Stimulated activated CD4-positive, alpha-beta T cell treated with anti-CD3 and anti-CD28 coated beads, Interleukin-4, amount 100 ng/mL, for 48 hours (primary cell): ENCODE measurements at places on chromosomes 1 and 21.

DNA sequence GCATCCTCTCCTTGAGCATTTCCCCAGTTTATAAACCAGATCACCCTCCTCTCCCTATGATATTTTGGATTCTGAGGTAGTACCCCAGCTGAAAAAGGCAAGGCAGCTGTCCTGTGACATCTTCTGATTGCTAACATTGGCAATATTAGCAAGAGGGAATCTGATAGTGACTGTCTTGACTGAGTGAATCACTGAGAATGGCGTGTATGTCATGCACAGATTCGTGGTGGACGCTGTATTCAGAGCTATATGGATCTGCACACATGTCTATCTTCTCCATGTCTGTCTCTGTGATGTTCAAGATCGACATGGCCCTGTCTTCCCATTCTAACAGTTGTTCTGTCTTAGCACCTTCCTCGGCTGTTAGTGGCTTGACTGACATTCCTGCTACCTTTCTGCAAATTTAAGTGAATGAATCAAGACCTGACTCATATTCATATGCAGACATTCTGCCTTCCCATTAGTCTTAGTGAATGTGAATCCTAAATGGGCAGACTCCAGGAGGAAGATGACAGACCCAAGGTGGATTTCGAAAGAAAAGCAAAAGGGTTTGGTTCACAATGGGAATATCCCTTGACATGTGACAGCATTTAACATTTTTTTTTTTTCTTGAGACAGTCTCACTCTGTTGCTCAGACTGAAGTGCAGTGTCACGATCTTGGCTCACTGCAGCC, 97.7 kb downstream of the PGBD5 start:
- no peak for DNase-seq

GRCh38 chr1:230797376-230797920, 50.3 kb downstream of the CAPN9 start:
- DNase-seq: no peak

GRCh38 chr1:178530037-178530402, 17.1 kb downstream of the TEX35 start:
- no peak for DNase-seq

- no peak for DNase-seq
These were observed 49.6 kb upstream of the ATP1A1 start for GRCh38 chr1:116323491-116323890.

GRCh38 chr1:102758418-102758817, 349.9 kb downstream of the COL11A1 start:
- no peak for DNase-seq

DNA sequence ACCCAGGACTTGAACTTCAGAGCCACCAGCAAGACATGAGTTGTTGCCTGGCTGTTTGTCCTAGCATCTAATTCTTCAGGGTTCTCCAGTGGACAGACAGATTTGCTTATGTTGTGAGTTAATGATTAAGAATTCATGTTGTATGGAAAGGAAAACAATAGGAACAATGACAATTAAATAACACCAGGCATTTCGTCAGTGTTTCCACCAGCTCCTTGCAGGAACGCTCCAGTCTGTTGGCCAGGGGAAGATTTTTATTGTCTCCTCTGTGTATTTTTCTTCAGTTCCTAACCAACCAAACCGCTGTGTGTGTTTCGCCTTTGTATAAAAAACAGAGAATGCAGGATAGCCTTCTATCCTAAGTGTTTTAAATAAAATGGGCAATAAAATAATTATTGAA, 64.4 kb upstream of the PTGFR start:
- DNase-seq: no peak

- DNase-seq: no peak
These were observed 10.7 kb downstream of the RORC start for GRCh38 chr1:151820940-151821339.

DNA sequence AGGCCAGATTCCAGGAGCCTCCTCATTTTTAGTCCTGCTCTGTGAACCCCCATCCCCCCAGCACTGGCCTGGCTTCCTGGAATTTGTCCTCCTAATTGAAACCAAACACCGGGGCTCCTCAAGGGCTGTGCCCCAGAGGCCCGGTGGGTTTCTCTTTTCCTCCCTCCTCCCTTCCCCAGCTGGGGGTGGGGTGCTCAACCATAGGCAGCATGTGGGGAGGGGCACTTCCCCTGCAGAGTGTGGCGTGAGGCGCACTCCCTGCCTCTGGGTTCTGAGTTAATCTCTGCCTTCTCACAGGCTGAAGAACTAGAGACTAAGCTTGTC, 67.5 kb upstream of the ACOT11 start:
- no peak for DNase-seq

DNA sequence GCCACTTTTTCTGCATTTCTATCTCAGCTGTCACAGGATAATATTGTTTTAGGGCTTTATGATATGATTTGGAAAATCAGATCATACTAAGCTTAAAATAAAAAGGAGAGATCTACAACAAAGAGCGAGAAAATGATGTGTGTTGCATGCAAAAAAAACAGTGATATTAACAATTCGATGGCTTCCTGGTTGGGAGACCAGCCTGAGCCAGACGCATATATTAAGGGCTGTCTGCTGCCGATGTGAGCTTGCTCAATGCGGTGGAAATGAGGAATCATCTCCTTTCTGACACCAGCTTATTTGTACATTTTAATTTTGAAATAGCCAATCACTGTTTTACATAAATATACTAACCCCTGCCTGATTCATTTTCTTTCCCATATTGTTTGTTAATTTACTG, 862.6 kb downstream of the USP25 start:
- no peak for DNase-seq

DNA sequence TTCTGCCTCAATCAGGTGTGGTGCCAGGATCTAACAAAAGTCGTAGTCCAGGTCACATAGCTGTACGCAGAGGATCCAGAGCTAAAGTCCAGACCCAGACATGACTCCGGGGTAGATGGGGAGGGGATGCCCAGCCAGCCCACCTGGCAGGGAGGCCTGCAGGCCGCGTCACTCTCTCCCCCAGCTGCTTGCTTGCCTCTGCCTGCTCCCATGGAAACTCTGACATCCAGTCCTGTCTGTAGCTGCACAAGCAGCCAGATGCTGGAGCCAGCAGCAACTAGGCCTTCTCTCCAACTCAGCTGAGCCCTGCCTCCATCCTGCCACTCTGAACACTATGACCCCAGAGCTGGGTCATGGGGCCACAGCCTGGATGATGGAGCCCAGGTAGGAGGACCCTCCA, 8.1 kb downstream of the COL8A2 start:
- no peak for DNase-seq

DNA sequence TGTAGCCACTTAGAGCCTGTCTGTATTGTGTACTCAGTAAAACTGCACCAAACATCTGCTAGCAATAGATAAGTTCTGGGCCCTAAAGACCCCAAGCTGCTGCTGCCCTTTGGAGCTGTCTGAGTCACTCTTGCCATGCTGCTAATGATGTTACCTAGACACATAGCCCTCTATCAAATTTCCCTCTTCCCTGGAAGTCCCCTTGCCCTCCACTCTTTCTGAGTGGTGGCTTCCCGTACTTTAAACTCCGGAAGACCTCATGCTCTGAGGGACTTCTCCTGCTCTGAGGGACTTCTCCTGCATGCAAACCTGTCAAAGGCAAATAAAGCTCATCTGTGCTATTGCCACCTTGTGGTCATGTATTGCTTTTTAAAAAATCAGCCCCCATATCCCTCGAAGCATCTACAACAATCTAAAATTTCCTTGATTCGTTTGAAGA, 34.0 kb downstream of the FH start:
- no peak for DNase-seq

DNA sequence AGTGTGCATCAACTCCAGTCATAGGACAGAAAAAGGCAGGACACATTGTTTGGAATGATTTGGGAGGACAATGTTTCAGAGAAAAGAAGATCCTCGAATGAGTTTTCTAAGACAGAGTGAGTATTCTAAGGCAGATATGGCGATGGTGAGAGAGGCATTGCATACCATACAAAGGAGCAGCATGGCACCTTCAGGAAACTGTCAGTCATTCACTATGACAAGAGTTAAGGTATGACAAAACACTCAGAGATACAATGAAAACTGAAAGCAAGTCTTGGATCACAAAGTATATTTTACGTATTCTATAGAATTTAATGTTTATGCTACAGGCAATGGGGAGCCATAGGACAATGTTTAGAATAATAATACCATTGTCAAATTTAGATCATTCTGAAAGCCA, 337.4 kb upstream of the LYPLAL1 start:
- no peak for DNase-seq

DNA sequence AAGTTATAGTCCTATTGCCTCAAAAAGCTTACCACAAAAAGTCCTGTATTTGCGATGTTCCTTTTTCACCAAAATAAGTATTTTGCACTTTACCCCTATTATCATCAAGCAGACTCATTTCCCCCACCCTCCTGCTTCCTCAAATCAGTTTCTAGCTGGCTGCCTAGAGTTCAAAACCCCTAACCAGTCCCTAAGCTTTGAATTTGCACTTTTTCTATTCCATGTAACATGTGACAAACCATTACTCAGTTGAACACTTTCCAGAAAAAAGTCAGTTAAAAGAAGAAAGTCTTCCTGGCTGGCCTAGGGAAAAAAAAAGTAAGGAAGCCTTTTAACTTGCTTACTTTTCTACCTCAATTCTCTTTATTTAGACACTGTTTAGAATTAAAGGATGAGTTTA, 8.2 kb downstream of the CEP170 start:
- no peak for DNase-seq

DNA sequence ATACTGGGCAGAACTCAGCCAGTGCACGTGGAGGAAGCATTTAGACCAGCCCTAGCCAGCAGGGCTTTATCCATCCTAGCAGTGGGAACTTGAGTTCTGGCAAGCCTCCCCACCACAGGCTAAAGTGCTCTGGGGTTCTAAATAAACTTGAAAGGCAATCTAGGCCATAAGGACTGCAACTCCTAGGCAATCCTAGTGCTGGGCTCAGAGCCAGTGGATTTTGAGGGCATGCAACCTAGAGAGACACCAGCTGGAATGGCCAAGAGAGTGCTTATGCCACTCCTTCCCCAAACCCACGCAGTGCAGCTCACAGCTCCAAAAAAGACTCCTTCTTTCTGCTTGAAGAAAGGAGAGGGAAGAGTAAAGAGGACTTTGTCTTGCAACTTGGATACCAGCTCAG, 70.5 kb upstream of the APOBEC4 start:
- no peak for DNase-seq

DNA sequence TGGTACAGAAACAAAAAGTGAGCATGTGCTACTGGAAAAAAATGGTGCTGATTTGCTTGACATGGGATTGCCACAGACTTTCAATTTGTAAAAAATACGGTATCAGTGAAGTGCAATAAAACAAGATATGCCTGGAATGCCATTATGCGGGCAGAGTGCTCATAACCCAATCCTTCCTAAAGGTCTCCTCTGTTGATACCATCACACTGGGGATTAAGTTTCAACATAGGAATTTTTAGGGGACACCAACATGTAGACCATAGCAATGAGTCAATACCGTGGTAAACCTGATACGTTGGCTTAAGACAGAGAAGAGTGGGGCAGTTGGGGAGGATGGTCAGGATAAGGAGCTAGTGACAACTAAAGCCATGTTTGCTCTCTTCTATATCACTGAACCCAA, 20.5 kb downstream of the MX1 start:
- no peak for DNase-seq

DNA sequence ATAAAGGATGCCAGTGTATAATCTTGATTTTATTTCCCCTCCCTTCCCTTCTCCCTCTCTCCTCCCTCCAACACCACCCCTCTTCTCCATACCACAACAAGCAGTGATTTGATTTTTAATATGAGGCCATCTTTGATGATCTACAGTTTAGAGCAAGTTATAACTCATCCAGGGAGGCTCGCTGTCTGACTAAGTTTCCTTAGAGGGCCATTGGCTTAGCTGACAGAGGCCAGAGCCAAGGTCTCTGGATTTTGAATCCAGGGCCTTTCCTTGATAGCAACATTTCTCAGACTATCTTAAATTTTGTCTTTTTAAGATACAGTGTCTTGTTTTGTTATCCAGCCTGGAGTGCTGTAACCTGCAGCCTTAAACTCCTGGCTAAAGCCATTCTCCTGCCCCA, 431.0 kb upstream of the USP24 start:
- DNase-seq: no peak

DNA sequence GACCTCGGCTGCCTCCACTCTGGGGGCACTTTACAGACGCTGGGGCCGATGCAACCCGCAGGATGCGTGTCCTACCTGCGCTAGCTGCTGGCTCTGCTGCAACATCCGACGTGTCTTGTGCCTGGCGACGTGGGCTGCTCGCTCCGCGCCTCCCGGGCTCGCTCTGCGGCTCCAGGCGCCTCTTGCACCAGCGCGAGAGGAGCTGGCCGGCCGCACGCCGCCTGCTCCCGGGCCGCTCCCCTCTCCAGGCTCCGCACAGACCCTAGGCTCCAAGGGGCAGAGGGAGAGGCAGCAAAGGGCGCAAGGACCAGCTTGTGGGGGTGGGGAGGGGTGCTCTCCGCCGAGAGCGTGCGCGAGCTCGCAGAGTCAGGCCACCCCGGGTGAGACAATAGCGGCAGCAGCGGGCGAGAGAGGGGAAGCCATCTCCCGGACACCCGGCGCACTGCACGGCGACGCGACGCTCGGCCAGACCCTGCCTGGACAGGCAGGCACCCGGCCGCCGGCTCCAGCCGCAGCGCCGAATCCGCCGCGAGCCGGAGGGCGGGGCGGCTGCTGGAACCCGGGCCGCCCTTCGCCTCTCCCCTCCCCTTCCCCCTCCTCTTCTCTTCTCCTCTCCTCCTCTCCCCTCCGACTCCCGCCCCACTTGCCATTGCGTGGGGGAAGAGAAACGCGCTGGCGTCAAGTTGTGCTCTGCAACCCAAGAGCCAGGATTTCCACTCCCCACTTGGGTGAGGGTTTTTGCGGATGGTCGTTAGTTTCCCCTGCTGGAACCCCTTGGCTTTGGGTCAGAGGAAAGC, at the start of gene PIK3C2B:
Gene PIK3C2B, minus strand, starts transcription at position 525 of the 797 bp plus-strand sequence. CDS start 25,003 bp downstream, outside the sequence.
- peak; percentile 53 for DNase-seq

DNA sequence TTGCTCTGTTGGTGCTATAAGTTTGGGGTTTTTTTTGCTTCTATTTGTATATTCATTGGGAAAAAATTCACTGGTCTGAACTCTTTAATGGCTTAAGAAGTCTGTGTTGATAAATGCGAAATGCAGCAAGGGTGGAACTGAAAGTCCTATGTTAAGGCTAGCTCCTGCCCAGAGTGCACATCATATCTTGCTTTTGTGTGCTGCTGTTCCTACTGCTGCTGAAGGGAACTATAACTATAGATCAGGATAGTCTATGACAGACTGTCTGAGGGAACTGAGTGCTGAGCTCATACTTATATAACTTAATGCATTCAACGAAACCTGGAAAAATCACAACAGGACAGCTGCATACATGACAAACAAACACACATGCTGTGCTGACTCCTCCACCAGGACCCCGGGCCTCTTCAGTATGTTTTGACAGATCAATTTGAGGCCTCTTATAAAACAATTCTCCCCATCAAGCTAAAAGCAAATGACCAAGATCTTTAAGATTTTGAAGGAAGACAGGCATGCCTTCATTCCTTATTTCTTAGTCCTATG, 1031.5 kb upstream of the ADGRL2 start:
- DNase-seq: no peak
